ENCODE measurements at places on chromosomes 12 and 14. TPM values are rescaled to one million over a fixed set of nuclear protein-coding genes. Genes with fewer than 3 reads are reported as not detected.

DNA sequence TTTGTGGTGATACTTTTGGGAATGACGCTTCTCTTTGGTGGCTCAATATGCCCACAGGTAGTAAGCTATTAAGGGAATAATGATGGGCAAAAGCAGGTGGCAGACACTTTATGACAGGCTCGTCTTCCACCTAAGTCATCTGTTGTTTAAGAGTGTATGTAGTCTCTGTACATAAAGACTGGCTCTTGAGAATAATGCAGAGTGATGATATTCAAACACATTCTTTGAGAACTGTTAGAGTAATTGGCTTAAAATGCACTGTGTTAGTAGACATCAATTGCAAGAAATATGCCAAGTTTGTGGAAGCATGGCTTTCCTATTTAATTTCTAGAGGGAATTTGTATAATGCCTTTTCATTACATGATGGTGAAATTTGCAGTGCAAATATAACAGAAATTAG, 694.8 kb upstream of the MIS18BP1 start:
- no peak for DNase-seq
- H3K27me3 ChIP-seq: no peaks in the 10 kb centered on the region
- no peaks in the 10 kb centered on the region for H3K36me3 ChIP-seq
- H3K27ac ChIP-seq: no peak overlapping the region
- no peak overlapping the region for H3K4me3 ChIP-seq

The AKAP3 gene
- total RNA-seq: 3.8 TPM

The KRT78 gene
- not detected for total RNA-seq

The ESR2 gene
- total RNA-seq: not detected
